ENCODE measurements at places on chromosomes 2 and 18.

GRCh38 chr18:49041435-49042245, 90.9 kb upstream of the SMAD7 start:
- no peak for DNase-seq

DNA sequence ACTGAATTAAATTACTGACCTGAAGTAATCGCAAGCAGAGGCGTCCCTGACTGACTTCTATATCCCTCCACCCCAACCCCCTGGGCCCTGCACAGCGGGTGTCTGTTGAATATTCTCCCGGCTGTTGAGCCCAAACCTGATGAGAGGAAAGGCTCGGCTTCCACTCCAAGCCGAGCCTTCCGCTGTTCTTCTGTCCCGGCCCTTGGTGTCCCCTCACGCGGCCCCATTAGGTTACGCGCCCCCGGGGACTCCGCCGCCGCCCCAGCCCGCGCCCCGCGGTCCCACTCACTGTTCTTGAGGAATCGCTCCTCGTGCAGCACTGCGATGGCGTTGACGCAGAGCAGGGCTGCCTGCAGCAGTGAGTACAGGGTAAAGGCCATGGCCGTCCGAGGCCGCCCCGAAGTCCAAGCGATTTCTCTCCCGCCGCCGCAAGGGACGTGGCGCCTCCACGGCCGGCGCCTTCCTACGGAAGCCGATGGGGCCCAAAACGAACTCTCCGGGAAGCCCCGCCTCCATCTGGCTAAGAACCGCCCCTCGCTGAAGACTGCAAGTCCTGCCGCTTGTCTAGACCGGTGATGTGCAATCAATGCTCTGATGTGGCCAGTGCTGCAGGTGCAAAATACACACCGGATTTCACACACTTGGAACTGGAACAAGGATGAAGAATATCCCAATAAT, at the start of gene IER3IP1:
Gene IER3IP1, minus strand, starts transcription at position 467 of the 678 bp plus-strand sequence. Its CDS starts 87 bp downstream, at position 380.
- peak; percentile 90 for DNase-seq

DNA sequence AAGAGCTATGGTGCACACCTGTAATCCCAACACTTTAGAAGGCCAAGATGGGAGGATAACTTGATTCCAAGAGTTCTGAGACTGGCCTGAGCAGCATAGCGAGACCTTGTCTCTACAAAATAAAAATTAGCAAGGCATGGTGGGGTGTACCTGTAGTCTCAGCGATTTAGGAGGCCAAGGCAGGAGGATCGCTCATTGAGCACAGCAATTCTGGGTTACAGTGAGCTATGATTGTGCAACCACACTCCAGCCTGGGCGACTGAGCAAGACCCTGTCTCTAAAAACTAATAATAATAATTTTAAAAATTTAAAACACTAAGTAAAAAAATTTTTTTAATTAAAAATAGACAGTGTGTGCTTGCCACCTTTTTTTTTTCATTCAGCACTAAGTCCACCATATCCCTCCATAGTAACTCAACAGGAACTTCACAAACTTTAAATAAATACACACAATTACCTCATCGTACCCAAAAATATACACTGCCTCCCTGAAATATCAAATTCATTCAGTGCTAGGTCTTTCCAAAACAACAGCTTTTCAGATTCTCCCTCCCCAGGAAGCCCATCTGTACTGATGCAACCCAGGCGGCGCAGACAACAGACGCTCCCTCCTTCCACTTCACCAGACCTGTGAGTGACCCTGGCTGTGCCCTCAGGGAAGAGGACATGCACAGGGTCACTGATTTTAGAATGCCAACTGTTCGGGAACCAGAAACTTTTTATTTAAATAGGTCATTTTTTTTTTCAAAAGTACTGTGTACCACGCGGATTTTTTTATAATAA, 29.6 kb downstream of the FAM168B start:
- DNase-seq, result no peak

GRCh38 chr2:41924024-41924423, 123.8 kb upstream of the PKDCC start:
- no peak for DNase-seq

DNA sequence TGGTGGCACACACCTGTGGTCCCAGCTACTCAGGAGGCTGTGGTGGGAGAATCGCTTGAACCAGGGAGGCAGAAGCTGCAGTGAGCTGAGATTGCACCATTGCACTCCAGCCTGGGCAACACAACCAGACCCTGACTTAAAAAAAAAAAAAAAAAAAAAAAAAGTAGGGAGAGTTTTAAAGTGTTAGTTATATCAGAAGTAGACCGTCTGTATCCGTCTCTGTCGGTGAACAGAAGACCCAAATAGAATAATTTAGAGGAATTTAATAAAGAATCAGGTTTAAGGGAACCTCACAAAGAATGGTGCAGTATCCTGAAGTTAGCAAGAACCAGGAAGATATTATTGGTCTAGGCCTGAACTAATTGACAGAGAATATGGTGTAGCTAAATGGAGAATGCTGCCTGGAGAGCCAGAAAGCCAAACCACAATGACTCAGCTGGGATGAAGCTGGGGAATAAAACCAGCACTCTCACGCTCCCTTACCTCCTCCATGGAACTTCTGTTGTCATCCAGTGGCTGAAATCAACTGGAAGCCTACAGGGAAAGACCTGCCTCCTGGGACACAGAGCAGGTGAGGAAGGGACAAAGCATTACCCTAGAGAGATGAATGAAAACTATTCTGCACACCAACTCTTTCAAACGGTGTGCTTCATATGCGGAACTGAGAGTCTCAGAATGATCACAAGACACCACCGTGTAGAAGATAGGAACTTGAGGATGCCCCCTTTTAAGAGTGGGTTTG, 39.1 kb upstream of the PLEKHM3 start:
- no peak for DNase-seq

DNA sequence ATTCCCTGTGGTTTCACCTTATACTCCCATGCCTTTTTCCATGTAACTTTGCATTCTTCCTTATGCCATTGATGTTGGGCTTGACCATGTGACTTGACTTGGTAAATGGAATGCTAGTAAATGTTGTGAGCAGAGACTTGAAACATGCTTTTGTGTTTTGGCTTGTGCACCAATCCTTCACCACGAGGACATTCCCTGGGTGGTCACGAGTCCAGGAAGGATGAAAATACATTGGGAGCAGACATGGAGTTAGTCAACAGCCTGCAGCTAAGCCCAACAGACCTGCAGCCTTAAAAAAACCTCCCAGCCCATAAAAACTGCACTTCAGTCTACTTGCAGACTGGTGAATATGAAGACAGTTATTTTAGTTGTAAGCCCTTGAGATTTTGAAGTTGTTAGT, 116.5 kb upstream of the SPATS2L start:
- no peak for DNase-seq

DNA sequence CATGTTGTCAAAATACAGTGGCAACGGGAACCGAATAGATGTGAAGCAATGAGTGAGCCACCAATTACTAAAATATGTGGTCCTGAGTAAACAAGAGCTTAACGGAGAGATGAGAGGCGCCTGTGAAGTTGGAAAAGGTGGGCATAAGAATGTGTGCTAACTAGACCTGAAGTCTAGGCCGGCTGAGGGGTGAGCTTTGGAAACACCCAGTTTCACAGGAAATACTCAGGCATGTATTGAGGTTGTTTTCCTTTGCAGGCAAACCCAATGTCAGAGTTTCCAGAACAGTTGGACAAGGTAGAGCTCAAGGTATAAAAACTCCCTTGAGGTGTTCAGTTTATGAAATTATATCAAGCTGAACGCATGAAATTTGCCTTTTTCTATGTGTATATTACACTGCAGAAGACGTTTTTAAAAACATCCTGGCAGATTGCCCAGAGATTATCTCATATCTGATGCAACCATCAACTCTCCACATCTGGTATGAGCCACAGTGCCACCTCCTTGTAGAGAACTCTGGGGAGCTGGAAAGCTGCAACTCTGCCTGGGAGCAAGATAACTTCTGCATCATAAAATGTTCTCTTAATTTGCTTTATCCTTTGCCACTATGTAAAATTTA, 3.9 kb upstream of the WDSUB1 start:
- no peak for DNase-seq

- no peak for DNase-seq
These were observed 40.1 kb downstream of the EPB41L3 start for GRCh38 chr18:5503740-5504139.

DNA sequence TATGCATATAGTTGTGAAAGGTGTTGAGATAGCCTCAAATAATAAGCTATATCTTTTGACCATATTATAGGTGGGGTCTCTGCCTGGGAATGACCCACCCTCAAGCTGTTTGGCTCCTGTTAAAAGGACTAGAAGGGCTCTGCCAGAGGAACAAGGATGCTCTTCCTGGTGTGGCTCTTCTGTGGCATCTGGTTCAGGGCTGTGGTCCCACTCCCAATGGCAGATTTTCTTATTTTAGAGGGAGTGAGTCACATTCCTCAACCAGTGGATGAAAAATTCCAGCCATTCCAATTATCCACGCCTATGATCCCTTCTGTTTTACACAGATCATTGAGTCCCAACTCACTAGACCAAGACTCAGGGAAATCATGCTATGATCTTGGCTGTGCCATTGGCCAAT, 119.9 kb downstream of the PARD3B start:
- no peak for DNase-seq

DNA sequence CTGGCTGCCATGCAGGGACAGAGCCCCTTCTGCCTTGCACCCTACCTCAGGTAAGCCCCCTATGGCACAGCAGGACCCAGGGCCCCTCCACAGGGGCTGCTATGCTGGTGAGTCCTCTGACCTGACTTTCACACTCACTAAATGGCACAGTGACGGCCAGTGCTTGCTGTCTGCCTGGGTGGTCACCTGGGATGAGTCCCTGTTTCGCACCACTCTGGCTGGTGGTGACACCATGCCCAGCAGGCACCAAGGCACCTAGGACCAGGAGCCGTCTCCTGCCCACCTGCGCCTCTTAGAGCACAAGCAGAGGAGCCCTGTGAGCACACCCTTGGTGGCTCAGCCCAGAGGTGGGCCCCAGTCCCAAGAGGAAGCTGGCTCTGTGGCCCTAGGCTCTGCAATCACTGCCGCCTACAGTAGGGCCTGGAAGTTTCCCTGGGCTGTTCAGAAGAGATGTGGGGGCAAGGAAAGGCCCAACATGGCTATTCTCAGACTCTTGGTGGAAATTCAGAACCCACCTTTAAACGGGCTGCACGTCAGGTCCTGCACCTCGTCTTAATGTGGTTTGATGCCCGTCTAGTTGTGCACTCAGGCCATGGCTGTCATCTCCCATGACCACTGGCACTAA, 96.0 kb downstream of the PLB1 start:
- no peak for DNase-seq

- DNase-seq, result no peak
These were observed 200.0 kb downstream of the GBX2 start for GRCh38 chr2:235968155-235968554.

DNA sequence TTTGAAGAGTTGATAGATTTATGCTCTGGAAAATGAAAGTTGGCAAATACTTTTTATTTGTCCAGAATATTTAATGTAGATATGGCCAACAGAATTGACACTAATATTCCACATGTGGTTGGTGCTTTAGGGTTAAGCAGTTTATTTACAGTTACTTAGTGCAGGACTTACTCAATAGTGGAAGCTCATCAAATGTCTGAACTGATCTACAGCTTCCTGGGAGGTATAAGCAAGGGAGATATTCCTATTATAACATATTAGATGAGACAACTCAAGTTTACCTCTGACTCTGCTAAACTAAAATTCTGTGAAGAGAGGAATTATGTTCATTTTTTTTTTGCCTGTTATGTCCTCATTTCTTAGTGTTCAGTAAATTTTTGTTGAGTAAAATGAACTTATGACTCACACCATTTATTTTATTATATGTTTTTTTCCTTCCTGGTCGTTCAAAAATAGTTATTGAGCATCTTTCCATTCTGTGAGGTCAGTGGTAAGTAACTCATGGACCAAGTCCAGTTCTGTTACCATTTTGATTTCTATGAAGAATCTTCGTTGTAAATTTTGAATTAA, 13.6 kb downstream of the ABI2 start:
- DNase-seq, result no peak

GRCh38 chr18:67665266-67665665, 148.7 kb upstream of the DSEL start:
- DNase-seq, result no peak

DNA sequence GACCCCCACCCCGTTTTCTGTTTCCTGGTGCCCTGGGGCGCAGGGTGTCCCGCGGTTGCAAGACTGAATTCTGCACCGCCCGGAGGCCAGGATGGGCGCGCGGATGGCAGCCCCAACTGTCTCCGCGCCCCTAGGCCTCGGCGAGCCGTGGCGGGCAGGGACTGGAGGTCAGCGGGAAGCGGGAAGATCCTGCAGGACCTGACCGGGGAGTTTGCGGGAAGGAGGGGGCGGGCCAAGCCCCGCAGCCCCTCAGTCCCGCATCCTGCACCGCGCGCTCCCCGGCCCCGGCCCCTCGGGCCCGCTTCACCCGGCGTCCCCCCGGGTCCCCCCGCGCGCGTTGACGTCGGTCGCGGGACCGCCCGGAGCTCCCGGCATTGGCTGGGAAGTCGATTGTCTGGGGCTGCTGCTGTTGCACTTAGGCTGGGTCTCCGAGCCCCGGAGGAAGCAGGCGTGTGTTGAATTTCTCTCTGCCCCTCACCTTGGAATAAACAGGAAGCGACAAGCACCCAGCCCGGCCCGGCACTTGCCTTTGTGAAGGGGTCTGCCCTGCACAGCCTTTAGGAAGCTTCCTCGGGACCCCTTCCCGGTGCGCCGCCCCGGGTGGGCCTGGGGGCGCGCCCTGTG, at the start of gene LDLRAD4:
Gene LDLRAD4, plus strand, starts transcription at position 393 of the 624 bp plus-strand sequence.
- no peak for DNase-seq

DNA sequence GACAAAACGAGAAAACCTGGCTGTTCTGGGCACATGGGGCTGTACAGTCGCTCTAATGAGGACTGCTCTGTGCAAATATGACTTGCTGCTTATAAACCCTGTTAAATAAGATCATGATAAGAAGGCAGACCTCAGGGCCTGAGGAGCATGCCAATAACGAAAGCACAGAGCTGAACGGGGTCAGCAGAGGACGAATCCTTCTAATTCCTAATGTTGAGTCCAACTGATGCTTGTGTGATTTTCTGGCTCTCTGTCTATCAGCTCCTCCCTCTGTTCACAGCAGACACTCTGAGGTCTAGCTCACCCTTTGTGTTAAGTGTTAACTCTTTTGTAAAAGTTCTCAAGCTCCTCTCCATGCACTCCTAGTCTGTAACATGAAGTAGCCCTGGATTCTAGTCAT, 167.2 kb upstream of the REV1 start:
- no peak for DNase-seq

GRCh38 chr2:76008001-76008702, 297.4 kb upstream of the GCFC2 start:
- no peak for DNase-seq

- DNase-seq, result peak; percentile 67
These were observed 211.5 kb downstream of the IKZF2 start for GRCh38 chr2:212939777-212940531.

All from RWPE2 (cell line).